ENCODE measurements at places on chromosomes 5 and 9.

- DNase-seq, result no peak
These were observed 21.5 kb downstream of the TENT4A start for GRCh38 chr5:6734781-6735180.

DNA sequence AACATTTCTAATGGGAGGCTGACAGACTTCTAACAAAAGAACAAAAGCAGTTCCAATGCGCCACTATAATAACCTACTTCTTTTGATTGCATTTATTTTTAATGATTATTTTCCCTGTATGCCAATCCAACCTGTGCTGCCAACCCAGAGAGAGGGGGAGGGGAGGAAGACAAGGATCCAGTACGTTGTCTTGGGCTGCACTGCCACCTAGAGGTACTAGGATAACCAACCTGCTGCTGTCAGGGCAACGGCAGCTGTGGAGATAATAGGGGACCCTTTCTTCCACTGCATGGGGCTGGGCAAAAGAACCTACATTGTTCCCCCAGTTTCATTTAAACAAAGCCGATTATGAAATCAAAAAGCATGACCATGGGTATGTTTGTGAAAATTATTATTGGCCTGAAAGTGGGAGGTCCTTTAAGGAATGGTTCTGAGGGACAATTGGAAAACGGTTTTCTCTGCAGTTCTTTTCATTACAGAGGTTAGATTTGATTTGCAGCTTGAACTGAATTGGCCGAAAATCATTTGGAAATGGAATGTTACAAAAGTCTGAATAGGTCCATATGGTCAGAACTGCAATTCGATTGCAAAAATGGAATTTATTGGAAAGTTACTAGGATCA lies 101.3 kb downstream of the RASEF start:
- peak; percentile 77 for DNase-seq

DNA sequence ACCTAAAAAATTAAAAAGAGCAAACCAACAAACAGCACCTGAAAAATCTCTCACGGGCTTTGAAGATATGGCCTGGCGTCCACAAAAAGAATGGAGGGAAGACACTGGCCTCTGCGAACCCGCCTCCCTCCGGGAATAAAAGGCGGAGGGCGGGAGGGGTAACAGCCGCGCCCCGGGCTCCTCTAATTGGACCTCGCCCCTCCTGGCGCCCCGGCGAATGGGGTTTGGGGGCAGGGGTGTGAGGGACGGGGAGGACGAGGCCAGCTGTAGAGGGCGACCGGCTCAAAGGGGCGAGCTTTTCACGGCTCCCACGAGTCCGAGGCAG lies 753 bp downstream of the FANCC start:
- DNase-seq, result peak; percentile 80

GRCh38 chr9:87880683-87881082 lies 2.0 kb upstream of the SPATA31E1 start:
- DNase-seq, result peak; percentile 52

DNA sequence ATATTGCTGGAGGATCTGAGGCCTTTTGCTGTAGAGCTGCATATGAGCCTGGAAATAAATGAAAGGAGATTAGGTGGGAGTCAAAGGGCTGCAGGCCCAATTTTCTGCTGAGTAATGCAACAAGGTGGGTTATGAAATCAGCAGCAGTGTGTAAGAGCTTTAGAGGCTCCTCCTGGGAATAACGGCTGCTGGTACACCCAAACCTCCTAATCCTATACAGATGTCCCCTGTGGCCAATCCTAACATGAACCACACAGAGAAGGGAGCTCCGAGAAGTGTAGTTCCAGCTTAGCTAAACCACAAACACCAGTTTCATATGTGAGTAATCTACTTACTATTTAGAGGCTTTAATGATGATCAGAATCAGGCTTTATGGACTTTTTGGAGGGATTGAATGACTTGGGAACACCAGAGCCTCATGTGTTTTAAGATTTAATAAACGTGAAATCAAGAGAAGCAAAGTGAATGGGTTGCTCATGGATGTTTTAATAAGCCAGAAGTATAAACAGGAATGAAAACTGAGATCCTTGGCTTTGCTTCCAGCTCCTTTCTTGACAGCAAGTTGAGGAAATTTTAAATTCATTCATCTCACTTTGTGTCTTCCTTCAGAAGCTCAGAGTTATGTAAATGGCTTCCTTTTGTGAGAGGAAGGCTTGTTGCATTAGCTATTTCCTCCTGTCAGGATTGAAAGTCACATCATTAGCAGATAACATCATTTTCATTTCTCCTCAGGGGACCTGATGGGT lies 437.5 kb downstream of the TMEM232 start:
- no peak for DNase-seq

DNA sequence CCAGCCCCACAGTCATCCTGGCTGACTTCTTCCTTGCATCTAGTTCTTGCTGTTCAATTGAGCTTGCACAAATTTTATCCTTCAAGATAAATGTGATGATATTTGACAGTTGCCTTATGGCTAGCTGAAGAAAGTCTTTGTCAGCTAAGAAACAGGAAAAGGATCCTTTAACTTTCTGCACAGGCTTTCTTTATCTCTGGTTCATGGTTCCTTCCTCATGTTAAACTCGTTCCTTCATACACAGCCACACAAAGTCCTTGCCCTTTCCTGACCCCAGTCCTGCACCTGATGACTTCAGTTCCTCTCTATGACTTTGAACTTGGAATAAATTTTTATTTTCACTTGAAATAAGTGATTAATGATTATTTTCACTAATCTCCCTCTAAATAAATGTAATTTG lies 132.5 kb upstream of the PRSS3 start:
- DNase-seq, result no peak

GRCh38 chr9:83219154-83219923 lies 156.4 kb upstream of the RASEF start:
- DNase-seq, result peak; percentile 81

- no peak for DNase-seq
These were observed 164.5 kb downstream of the DCP2 start for GRCh38 chr5:113140837-113141671.

GRCh38 chr5:173278172-173278571 lies 43.2 kb upstream of the NKX2-5 start:
- DNase-seq, result no peak

- DNase-seq, result no peak
These were observed 4.3 kb downstream of the FYB1 start for GRCh38 chr5:39214912-39215709.

DNA sequence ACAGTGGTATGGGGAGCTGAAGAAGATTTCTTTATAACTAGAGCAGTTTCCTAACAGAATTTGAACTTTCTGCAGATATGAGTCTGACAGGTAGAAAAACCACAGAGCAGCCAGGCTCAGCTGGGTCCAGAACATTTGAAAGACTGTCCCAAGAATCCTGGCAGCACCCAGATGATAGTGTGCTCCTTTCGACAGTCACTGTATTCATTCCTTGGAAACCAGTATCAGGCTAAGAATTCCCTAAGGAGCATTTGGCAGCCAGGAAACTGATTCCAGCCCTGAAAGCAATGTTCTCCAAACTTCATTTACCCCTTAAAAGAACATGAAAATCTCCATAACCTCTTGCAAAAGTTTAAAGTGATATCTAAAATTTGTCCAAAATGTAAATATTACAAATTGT lies 123.0 kb upstream of the MTAP start:
- DNase-seq, result no peak

GRCh38 chr9:135692410-135692809 lies 6.9 kb downstream of the SOHLH1 start:
- DNase-seq, result no peak

- DNase-seq, result no peak
These were observed 11.4 kb upstream of the ASS1 start for GRCh38 chr9:130433168-130433946.

DNA sequence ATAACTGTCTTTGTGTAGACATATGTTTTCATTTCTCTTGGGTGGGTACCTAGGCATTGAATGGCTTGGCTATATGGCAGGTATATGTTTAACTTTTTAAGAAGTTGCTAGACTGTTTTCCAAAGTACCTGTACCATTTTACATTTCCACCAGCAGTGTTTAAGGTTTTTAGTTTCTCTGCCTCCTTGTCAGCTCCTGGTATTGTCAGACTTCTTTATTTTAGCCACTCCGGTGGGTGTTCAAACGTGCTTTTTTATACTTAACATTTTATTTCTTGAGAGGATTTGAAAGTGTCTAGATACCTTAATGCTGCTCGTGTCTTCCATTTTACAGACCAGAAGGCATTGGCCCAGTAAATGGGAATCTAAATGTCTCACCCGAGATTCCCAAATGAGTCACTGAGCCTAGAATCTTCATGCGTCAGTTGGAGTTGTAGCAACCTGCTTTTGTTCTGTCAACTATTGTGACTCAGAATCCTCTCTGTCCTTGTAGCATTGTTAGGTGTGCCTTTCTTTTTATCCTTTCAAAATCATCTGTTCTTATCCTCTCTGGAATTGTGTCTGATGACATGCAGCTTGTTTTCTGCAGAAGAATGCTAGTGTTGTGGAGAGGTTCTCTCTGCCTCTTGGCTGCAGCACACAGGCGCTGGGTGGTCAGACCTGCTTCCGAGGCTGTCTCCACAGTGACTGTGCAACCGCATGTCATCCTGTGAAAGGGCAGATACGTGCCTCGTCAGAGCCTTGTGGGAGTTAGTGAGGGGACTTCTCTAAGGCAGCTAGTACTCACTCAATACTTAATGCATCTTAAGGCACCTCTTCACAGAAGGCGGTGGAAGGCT lies 291.8 kb downstream of the AOPEP start:
- DNase-seq, result no peak

DNA sequence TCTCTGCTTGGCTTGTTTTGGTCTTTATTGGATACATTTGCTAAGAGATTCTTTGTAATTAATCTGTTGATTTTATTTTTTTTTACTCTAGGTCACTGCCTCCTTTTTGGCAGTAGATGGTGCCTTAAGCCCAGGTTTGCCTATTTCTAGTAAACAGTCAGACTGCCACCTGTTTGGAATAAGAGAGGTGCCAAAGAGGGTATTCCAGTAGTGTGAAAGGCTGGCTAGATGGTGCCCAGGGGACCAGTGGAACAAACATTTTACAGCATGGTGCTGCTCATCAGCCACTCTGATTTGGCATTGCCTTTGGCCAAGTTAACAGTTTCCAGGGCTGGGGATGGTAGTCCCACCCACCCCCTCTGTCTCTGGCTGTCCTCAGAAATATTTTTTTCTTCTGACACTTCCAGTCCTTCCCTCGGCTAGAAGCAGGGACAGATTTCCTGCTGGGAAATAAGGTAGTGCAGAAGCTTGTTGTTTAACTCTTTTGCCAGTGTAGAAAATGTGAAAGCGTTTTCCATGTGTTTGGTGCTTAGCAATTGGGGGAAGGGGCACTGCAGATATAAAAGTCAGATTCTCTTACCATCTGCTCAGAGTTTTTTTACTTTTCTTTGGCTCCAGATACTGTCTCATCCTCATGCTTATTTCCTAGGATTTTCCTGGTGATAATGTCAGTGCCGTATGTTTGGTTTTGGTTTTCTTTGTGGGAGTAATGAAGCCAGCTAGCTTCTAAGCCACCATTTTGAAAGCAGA lies 36.6 kb upstream of the FBXL7 start:
- no peak for DNase-seq

GRCh38 chr5:6601816-6602215 lies 31.0 kb downstream of the NSUN2 start:
- DNase-seq, result no peak

GRCh38 chr5:14112998-14113652 lies 30.0 kb upstream of the TRIO start:
- no peak for DNase-seq

DNA sequence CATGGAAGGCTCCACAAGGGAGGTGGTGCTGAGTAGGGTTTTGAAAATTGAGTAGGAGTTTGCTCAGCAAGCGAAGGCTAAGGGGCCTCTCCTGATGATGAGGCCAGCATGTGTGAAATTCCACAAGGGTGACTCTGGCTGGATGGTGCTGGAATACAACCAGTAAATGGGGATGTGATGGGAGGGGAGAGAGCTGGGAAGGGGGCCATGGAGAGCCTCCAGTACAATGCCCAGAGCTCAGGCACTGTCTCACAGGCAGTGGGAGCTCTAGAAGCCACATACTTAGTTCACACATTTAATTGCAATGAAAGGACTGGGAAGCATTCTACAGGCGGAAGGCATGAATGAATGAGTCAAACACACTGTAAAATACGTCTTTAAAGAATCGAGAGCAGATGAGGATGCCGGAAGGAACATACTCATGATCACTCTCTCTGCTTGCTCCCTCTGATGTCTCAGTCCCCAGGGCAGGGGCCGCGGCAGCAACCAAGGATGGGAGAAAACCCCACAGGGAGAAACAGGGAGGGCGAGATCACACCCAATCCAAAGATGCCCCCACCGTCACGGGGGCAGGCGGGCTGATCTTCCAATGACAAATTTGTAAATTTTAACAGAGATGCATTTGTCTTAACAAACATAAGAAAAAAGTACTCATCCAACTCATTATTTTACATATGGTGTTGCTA lies 261.0 kb downstream of the NSG2 start:
- DNase-seq, result peak; percentile 51

DNA sequence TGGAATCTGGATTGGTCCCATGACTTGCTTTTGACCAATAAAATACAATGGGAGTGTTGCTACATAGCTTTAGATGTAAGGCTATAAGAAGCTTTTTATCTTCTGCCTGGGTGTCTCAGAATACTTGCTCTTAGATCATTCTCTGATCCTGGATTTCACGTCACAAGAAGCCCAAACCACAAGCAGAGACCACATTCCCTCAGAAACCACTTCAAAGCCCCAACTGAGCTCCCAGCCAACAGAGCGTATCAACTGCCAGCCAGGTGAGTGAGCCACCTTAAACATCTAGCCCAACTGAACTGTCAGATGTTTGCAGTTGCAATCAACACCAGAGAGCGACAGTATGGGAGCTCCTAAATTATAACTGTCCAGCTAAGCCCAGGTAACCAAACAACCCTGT lies 687.1 kb downstream of the TLE1 start:
- DNase-seq, result no peak

DNA sequence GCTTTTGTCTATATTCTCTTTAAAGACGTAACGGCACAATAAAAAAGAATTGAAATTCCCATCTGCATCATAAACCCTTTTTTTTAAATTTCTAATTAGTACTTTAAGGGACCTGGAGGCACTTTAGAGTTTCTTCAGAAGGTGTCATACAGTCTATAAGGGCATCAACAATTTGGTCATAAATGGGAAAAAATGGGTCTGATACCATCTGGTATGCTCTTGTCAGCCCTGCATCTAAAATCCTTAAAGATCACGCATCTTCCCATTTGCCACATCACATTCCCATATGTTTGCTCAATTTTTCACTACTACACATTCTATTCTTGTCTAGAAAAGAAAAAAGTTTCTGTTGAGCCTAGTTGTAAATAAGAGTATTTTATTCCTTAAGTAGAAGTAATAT lies 53.8 kb downstream of the COX7C start:
- DNase-seq, result no peak

DNA sequence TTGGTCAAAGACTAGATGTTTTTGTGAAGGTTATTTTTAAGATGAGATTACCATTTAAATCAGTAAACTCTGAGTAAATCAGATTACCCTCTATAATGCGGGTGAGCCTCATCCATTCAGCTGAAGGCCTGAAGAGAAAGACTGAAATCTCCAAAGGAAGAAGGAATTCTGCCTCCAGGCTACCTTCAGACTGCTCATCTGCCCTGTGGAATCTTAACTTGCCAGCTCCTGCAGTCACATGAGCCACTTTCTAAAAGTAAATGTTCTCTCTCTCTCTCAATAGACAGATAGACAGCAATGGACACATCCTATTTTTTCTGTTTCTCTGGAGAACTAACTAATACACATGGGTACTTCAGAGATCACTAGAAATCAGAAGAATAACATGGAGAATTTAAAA lies 182.8 kb downstream of the CFAP90 start:
- DNase-seq, result no peak

Data from type B pancreatic cell (in vitro differentiated cells).